ENCODE measurements at places on chromosomes 6 and 20. TPM values are rescaled to one million over a fixed set of nuclear protein-coding genes. Genes with fewer than 3 reads are reported as not detected.
A peak's percentile ranks its signal among the peaks of the same experiment; 100 is the strongest.

DNA sequence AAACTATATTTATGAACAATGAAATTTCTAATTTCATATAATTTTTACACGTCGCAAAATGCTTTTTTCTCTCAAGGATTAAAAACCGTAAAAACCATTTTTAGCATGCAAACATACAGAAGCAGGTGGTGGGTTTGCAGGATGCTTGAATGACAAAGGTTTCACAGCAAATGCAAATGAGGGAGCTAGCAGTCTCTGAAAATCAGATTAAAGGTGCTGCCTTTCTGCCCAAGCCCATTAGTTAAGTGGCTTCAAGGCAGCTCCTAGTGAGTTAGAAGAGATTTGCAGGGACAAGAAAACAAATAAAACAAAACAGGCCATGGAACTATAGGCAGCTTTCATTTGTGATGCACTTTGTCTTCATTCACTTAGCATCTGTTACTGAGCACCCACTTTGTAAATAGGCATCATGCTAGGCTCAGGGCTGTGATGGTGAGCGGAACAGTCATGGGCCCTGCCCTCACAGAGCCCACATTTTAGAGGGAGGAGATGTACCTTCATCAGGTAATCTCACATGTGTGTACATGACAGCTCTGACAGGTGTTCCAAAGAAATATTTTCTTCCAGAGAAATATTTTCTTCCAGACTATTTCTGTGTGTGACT is 29.5 kb downstream of the NAPB start:
- DNase-seq: no peak

DNA sequence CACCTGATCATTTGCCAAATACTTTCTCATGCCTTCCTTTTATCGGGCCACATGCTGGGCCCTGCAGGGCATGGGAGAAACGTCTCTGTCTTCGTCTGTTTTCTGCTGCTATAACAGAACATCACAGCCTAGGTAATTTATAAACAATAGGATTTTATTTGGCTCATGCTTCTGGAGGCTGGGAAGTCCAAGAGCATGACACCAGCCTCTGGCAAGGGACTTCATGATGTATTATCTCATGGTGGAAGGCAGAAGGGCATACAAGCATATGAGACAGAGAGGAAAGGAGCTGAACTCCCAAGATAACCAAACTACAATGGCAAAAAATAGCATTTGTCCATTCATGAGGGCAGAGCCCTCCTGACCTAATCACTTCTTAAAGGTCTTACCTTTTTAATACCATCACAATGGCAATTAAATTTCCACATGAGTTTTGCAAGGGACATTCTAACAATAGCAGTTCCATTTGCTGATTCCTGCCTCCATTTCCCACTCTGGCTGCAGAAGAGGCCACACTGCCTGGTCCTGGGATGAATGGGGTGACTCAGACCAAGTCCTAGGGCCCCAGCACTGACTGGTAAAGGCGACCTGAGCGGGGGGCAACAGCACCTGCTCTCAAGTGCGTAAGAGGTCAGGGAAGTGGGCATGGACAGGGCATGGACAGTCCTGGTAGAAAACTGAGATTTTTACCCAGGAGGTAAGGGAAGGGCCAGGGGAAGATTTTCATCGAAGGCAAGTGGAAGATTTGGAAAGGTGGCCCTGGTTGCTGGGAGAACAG is 5.1 kb upstream of the ZBP1 start:
- no peak for DNase-seq

GRCh38 chr6:149305372-149305771 is 12.1 kb upstream of the TAB2 start:
- DNase-seq: no peak

GRCh38 chr6:128252341-128253176 is 267.8 kb downstream of the PTPRK start:
- DNase-seq: no peak

DNA sequence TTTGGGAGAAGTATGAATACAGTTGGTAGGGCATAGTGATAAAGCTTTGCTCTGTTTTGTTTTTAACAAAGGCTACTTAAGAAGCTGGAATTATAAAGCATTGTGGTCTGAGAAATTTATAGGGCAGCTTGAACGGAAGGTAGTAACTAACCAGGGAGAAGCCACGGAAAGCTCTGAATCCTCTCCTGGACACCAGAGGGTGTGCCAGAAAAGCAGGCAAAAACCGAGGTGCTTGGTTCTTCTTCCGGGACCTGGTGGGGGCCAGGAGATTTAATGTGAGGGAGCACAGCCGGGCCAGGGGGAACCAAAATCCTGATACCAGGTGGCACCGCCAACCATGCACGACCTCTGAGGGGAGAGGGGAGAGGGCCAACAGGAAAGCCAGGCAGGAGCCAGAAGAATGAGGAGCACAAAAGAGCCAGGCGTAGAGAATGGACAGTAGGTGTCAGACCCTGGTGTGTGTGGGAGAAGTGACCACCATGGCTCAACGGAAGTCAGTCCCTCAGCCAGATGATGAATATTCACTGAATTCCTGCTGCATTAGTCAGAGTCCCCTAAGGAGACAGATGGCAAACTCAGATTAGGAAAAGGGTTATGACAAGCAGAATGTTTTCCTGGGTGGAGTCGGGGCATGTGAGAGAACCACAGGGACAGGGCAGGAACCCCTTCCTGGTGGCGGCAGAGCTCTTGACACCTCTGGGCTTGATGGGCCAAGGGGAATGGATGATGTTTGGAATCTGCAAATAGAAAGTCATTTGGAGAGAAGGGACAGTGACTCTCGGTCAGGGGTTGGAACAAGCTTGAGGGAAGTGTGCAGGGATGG is 262.3 kb downstream of the ZNF217 start:
- DNase-seq: no peak

- no peak for DNase-seq
Observed at GRCh38 chr6:162140251-162140852, 587.2 kb downstream of the PRKN start.

DNA sequence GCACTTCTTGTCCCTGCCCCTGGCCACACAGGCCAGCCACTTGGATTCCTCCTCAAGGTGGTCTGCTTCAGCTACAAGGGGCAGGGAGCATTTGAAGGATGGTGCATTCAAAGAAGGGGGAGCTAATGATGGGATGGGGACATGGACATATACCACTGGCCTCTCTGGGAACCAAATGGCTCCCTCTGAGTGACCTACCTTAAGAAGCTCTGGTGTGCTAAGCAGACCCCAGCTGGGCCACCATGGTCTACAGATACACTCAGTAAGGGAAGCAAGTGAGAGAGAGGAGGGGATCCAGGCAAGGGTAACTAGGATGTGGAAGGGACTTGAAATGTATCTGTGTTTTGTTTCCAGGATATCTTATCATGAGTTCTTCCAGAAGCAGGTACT is 62.4 kb downstream of the TTI1 start:
- DNase-seq: no peak

Gene PHACTR2
- 26.0 TPM for polyA plus RNA-seq

DNA sequence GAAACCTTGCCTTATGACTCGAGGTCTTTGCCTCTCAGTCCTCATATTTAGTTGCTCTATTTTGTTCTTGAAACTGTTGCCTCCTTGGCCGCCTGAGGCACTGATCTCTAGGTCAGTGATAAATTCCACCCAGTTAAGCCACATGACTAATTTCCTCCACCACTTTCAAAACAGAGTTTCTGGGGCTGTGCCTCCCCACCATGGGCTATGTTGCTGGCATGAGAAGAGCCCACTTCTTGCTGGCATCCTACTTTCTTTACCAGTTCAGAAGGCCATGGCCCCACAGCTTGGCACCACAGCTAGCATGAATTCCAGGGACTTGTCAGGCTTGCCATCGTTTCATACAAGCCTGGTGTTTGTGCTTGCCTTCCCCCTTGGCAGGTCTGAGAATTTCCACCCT is 361.4 kb upstream of the JAG1 start:
- no peak for DNase-seq

Gene FERMT1
- polyA plus RNA-seq: 3.2 TPM

DNA sequence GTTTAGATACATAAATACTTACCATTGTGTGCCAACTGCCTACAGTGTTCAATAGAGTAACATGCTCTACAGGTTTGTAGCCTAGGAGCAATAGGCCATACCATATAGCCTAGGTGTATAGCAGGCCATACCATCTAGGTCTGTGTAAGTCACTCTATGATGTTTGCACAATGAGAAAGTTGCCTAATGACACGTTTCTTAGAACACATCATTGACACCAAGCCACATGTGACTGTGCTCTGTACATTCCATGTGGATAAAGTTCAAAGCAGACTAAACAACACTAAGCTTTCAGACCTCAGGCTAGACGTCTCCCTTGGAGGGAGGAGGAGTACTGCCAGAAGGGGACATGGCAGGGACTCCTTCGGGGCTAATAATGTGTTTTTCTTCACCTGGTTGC is 93.6 kb downstream of the KIF16B start:
- peak; percentile 71 for DNase-seq

DNA sequence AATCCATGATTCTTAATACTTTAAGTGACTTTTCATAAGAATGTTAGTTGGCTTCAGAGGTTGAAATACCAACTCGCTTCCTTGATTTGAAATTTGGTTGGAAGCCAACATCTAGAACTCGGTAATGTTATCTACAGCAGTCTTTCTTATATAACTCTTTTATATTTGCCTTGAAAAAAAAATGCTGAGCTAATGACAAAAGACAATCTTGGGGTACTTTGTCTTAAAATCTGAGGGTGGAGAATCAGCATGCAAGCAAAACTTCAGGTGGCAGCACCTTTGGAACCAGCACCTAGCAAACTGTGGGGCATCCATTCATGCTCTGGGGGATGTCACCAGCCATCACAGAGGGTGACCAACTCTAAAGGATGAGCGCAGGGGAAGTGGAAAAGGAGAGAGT is 76.3 kb downstream of the PDE10A start:
- DNase-seq: no peak

DNA sequence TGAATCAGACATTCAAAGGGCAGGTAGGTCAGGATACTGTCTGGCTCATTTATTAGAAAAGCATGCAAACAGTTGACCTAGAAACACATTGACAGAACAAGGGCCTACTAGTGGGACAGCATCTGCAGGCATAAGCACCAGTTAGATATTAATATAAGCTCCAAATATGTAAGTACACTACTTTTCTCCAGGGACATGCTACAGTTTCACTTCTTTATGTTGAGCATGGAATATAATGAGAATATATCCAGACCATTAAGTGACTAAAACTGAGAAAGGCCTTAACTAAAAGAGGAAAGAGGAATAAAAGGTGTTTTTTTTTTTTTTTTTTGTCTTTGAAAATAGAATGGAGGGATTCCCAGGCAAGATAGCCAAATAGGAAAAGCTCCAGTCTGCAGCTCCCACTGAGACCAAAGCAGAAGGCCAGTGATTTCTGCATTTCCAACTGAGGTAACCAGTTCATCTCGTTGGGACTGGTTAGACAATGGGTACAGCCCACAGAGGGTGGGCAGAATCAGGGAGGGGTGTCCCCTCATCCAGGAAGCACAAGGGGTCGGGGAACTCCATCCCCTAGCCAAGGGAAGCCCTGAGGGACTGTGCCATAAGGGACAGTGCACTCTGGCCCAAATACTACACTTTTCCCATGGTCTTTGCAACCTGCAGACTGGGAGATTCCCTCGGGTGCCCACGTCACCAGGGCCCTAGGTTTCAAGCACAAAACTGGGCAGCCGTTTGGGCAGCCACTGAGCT is 251.6 kb downstream of the PHF3 start:
- DNase-seq: no peak

GRCh38 chr20:7696311-7696710 is 243.9 kb downstream of the HAO1 start:
- DNase-seq: no peak

DNA sequence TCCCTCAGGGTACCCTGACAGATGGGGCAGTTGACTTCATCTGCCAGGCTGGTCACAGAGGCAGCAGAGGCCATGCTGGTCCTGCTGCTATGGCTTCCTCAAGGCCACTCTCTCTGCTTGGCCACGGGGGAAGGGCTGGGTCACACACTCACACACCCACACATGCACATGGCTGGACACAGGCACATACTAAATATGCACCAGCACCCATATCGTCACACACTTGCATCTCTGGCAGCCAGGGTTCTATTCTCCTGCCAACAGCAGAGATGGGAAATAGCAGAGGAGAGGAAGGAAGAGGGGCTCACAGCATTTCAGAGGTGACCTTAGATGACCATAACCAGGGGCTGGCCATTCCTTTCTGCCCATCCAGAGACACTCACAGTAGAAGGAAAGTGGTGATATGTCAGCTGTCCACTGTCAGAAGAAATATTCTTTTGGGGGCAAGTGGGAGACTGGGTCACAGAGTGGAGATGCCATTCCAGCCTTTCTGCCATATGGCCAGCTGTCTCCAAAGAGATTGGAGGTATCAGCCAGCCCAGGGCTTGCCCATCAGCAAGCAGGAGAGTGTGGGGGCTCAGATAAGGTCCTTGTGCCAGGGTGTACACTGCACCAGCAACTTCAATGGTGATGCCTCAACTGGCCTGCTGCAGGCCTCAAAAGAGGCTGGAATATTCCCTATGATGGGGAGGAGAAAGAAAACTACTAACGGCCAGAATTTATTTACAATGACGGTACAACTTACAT is at the start of gene TRIM10:
Gene TRIM10, minus strand, starts transcription at position 427 of the 747 bp plus-strand sequence. Its CDS starts 353 bp downstream, at position 74.
- no peak for DNase-seq

GRCh38 chr6:111041917-111042316 is 45.4 kb upstream of the SLC16A10 start:
- DNase-seq: no peak

DNA sequence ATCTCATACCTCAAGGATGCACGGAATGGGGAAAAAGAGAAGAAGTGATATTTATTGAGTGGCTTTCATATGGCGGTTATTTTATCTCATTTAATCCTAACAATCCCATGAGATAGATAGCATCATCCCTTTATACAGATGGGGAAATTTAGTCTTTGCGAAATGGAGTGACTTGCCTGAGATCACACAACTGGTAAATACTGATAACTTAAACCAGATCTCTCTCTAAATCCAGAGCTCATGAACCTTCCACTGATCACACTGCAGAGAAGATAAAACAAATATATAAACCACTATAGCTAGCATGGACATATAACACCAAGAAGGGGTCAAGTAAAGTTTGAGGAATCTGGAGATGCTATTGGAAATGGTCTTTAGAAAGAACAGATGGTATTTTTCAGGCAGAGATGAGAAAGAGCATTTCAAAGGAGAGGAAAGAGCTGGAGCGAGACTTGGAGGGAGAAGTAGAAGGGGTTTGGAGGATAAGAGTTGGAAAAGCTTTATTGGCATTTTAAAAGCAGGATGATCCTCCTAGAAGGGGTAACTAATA is 139.8 kb upstream of the TNFAIP3 start:
- DNase-seq: no peak

Gene IL22RA2
- not detected for polyA plus RNA-seq

DNA sequence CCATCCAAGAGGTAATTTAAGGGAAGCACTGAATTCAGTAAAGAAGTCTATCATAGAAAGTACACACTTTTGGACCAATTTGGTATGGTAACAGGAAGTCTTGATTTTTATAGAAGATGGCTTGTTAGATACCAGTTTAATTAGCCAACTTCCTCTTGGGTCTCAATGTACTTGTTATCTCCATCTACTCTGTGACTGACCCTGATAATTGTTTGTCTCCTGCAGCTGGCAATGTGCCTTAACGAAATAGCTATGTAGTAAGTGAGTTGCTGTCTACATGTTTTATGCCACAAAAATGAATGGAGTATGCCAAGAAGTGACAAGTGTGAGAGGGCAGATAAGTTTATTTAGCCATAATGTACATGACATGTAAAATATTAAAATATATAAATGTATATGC is 410.5 kb upstream of the MAN1A1 start:
- no peak for DNase-seq

Gene COL11A2
- polyA plus RNA-seq: 7.5 TPM

Gene HLA-G
- not detected for polyA plus RNA-seq
